ENCODE measurements at places on chromosomes 1 and 21.

DNA sequence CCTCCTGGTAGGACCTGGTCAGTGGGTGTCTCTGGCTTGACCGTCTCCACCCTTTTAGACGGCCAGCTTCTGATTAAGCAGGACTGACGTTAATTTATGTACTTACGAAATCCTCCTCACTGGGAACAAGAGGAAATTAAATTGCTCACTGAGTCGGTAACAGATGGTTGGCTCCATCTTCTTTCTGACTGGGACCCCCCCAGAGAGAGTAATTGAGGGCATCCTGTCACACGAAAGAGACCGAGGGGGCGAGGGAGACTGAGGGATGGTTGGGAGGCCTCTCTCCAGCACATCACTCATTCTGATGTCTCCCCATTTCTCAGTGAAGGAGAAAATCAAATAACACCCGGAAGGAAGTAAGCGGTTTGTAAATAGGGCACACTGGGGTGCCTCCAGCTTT, 104.8 kb downstream of the OMA1 start:
- DNase-seq = no peak

DNA sequence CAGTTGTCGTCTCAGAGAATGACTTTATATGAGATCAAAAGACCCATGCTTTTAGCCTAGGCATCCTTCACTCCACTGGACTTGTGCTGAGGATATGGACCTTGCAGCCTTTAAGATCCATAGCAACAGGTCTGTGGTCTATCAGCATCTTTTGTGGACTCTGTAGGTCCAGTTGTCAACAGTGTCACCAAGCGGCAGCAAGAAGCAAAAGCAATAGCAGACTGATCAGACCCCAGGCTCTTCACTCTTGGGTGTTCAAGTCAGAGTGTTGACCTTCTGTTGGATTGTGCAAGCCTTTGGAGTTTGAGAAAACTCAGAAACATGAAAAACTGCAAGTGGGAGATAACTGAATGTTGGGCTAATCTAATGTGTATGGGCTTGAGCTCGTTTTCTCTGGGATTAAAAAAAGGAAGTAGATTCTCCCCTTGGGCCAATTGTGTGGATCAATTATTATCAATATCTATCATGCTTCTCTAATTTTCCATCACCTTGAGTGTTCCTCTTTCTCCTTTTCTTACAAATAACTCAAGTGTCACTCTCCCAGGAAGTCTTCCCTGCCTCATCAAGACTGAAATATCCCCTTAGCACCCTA, 144.2 kb downstream of the LYPLAL1 start:
- DNase-seq = no peak

DNA sequence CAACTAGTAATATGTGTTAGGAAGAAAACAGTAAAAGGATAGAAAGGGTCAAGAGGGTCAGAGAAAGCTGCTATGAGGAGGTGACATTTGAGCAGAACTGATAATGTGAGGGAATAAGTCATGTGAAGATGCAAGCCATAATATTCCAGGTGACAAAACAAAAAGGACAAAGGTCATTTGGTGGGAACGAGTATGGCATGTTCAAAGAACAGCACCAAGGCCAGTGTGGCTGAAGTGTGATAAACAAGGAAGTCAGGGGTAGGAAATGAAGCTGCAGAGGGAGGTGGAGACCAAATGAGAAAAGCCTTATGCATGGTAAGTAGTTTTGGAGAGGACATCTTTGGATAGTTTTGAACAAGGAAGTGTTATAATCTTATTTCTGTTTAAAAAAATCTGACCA, 46.7 kb downstream of the LPGAT1 start:
- DNase-seq = no peak

GRCh38 chr1:60171801-60172200, 98.2 kb upstream of the C1orf87 start:
- no peak for DNase-seq

GRCh38 chr1:67053535-67053784, 488 bp downstream of the SLC35D1 start:
- peak; percentile 39 for DNase-seq

GRCh38 chr1:208009706-208010444, 99.0 kb upstream of the CD34 start:
- DNase-seq = no peak

GRCh38 chr1:42983693-42984092, 25.0 kb upstream of the SLC2A1 start:
- no peak for DNase-seq

DNA sequence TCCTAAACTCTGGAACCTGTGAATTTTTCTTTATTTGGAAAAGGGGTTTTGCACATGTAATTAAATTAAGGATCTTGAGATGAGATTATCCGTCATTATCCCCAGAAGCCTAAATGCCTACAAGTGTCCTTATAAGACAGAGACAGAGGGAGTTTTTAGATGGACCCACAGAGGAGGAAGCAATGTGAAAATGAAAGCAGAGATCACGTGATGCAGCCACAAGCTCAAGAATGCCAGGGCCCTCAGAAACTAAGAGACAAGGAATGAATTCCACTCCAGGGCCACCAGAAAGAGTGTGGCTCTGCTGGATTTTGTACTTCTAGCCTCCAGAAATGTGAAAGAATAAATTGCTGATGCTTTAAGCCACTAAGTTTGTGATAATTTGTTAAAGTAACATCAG, 183.6 kb upstream of the UBE2U start:
- no peak for DNase-seq

DNA sequence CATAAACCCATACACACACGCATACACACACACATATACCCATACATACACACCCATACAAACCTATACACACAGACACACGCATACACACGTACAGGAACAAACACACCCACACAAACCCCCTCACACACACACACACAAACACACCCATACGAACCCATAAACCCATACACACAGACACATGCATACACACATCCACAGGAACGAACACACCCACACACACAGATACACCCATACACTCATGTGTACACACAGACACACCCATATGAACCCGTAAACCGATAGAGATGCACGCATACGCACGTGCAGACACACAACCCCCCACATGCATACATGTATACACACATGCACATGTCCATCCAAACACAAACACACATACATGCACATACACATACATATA, 9.5 kb downstream of the WNT9A start:
- DNase-seq = no peak

- no peak for DNase-seq
Measured at GRCh38 chr1:171879556-171879955, 38.3 kb downstream of the DNM3 start.

DNA sequence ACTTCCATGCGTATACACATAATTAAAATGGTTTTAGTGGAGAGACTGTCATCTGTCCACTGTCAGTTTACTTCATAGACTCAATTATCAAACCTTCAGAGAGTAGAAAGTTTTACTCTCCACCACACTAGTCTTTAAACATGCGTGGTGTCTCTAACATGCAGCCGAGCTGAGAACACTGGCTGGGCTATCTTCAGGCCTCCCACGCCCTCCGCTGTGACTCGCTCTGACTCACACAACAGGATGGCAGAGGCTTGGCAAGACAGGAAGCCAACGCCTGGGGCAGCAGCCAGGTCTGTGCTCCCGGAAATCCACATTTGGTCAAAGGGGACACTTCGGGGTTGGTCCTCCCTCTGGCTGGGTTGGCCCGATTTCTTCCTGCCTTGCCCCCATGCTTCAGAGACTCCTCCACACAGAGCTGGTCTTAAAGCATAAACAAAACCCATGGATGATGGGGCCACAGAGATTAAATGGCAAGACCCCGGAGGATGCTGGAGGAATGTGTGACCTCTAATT, 22.7 kb upstream of the IFNGR2 start:
- no peak for DNase-seq

GRCh38 chr1:182143154-182143657, 81.7 kb upstream of the ZNF648 start:
- DNase-seq = peak; percentile 91

DNA sequence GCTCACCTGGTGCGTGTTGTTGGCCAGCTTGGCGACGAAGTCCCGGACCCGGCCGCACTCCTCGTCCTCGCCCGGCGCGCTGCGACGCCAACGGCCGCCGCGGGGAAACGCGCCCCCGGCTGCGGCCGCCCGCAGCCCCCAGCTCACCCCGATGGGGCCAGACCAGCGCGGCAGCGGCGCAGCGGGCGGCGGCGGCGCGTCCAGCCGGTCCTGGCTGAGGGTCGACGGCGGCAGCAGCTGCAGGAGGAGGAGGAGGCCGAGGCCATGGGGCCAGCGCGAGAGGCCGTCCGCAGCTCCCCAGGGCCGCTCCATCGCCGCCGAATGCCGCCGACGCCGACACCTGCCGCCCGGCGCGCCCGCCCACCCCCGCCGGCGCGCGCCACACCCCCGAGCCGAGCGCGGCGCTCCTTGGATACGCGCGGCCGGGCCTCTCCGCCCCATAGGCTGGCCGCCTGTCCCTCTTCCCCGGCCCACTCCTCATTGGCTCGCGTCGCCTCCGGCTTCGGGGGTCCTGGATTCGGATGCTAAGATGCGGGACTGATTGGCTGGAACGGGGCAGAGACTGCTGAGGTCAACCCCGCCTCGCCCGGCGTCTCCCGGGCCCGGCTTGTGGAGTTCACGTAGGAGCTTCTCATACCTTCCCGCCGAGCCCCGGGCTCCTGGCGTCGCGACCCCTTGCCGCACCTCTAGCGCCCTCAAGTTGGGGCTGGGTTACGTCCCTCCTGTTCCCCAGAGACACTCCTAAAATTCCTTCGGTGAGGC, at the start of gene SORT1:
TSS of gene SORT1 (minus strand) at position 338 of the 762 bp plus-strand sequence. CDS start at position 312, 26 bp downstream.
- DNase-seq = peak; percentile 88

- DNase-seq = no peak
Measured at GRCh38 chr1:40710581-40711315, 19.2 kb downstream of the NFYC start.

DNA sequence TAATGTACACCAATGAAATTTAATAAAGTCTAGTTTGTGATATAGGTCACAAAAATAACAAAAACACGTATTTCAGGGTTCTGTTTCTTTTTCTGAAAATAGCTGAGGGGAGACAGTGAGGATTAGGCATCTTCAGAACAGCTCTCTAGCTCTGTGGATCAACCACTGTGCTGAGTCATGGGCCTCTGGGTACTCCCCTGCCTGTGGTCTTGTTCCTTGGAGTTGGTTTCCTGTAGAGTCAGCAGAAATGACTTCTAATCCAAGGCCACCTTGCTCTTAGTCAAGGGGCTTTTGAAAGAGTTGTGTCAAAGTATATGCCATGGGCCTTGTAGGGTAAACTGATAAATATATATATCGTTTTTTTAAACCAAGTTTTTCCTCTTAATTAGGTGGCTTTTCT, 141.8 kb upstream of the ZRANB2 start:
- DNase-seq = no peak

- DNase-seq = no peak
Measured at GRCh38 chr21:32352526-32352925, 40.3 kb downstream of the URB1 start.

DNA sequence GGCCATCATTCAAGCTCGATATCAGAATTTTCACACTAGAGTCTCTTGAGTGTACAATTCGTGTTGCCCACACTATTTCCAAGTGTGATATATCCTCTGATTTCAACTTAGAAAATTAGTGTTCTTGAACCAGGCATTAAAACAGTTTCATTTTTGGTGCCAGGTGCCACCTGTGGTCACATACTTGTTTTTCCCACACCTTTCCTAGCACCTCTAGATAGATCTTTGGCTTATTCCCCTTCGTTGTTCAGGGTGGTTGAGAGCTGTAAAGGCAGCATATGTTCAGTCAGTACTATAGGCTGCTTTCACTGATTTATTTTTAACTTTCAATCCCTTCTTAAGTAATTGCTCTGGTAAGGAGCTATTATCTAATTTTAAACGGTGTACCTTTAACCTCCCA, 131.1 kb downstream of the NEK7 start:
- no peak for DNase-seq

- DNase-seq = no peak
Measured at GRCh38 chr1:32764826-32765569, 52.2 kb downstream of the YARS1 start.

DNA sequence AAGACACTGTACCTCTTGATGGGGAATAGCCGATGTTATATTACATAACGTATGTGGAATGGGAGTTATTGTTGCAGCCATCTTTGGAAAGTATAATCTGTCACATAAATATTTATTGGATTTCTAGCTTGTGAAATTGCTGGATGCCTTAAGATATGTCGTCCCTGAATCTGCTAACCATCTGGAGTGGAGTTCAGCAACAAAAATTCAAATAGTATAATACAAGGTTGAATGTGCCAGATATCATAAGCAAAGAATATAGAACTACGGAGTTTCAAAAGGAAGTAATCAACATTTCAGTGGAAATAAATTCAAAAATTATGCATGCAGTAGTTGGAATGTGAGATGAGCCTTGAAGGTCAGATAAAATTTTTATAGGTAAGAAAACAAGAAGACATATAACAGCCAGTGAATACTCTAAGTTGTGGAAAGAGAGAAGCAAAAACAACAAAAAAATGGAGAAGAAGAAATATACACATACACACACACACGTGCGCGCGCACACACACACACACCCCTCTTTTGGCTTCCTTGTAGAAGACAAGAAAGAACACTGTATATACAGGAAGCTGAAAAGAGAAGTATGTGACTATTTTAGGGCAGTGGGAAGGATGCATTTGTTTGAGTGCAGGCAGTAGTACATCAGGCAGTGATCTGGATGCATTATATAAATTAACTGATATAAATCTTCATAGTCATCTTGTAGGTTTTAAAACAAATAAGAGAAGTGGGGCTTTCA, 516.7 kb downstream of the KCNT2 start:
- no peak for DNase-seq

DNA sequence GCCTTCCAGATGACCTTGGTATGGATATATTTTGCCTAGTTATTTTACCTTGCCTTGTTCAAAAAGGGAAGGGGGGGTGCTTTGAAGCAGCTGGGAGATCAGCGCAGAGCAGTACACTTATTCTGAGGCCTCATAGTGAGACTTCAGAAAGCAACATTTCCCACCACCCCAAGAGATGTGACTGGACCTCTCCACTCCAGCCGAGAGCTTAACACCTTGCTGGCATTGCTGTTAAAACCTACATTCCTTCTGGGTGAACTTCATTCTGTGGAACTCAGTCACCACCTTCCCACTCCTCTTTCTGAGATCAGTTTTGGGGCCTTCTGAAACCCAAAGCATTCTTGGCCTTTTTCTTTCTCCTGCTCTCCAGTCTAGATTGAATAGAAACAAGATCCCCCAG, 148.7 kb downstream of the BARHL2 start:
- no peak for DNase-seq

GRCh38 chr1:114263343-114263742, 109.7 kb upstream of the SYT6 start:
- no peak for DNase-seq

Measured in progenitor cell of endocrine pancreas (in vitro differentiated cells).